Suprapubic skin (tissue), 4 donors: ENCODE measurements at places on chromosomes 4 and X. TPM values are rescaled to one million over a fixed set of nuclear protein-coding genes. Genes with fewer than 3 reads are reported as not detected.

Gene C4orf36
- total RNA-seq = not detected

GRCh38 chr4:55078987-55079386, 46.4 kb downstream of the KDR start:
- DNase-seq = no peak

GRCh38 chrX:11103006-11103405, 8.1 kb upstream of the HCCS start:
- no peak for DNase-seq

DNA sequence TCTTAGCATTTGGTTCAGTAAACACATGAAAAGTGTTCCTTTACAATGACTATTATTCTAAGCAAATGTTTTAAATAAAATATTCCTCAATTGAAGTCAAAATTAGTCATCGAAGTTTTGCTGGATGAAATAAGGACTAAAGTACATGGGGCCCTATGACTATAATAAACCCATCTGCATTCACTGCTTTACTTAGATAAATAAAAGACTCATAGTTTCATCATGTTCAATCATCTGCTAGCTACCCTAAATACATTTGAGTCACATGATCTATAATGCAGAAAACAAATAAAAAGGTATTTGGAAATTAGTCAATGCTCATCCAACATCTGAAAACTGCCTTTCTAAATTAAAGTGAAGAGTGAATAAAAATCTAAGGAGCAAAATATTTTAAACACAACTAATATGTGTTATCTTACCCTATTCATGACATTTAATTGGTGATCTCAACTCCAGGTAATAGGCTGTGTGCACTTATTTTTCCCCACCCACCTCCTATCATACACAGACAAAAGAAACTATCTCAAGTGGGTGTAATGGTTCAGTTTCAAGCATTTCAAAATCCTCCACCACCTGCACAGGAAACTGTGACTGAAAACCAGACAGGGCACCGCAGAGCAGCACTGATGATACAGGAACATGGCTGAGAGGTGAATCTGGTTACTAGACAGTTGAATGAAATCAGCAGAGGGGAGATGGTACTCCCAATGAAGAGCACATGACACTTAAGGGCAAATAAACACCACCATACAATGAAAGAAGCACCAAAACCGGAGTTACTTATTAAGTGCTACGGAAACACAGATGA, 78.6 kb downstream of the CAMK2D start:
- DNase-seq = no peak

Gene EOLA2
- total RNA-seq = 15.3 TPM

- DNase-seq = no peak
Measured at GRCh38 chr4:189202869-189203271, 737.8 kb upstream of the FRG1 start.

Gene CTAG1B
- total RNA-seq = not detected

Gene FGF5
- 0.52 TPM for total RNA-seq

DNA sequence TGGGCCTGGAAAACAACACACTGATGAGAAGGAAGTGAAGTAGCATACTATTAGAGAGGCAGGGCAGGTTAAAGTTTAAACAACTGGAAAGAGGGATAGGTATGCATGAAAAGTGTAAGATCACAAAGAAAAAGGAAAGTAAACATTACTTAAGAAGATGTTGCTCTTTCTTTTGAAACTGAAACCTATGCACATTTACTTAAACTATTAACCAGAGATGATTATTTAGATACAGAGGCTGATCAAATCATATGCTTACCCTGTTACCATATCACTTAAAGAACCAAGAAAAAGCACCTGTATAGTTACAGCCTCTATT, 37.8 kb downstream of the NAP1L5 start:
- no peak for DNase-seq

DNA sequence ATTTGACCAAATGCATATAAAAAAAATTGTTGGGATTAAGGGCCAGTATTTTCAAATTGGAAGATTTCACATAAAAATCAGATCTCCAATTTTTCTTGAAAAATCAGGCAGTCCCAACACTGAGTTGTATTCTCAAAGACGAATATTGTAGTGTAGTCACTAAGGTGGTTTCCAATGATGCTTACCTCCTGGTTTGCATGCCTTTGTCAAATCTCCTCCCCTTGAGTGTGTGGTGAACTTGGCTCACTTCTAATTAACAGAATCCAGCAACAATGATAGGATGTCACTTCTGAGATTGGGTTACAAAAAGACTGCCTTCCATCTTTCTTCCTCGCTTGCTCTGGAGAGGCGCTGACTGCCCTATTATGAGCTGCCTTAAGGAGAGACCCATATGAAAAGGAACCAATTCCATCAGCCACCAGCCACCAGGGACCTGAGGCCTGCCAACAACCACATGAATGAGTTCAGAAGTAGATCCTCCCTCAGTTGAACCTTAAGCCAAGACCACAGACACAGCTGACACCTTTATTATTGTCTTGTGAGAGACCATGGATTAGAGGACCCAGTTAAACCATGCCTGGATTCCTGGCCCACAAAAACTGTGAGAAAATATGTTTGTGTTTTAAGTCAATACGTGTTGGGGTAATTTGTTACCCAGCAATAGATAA, 31.2 kb upstream of the TSPAN5 start:
- DNase-seq = no peak

Gene UGT2B11
- not detected for total RNA-seq

DNA sequence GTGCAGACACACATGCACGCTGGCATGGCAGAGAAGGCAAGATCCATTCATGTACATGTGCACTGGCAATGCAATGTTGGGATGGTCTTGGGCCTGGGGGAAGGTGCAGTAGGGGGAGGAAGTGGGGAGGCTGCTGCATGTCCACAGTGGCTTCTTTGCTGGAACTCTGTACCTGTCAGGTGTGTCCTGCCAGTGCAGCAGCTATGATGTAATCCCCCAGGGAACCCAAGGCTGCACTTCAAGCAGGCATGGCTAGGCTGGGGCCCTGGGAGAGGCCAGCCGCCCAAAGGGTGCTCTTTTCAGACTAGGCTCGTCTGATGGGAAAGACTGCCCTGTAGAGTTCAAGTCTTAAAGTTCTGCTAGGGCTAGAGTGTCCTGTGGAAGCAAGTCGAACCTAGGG, 1304.0 kb downstream of the FAM133A start:
- DNase-seq = no peak

- no peak for DNase-seq
Measured at GRCh38 chr4:39950861-39951481, 26.7 kb downstream of the PDS5A start.

- no peak for DNase-seq
Measured at GRCh38 chr4:6753891-6754290, 28.6 kb upstream of the KIAA0232 start.

Gene ADH1A
- not detected for total RNA-seq

GRCh38 chr4:13597141-13597540, 30.4 kb downstream of the BOD1L1 start:
- DNase-seq = no peak

- no peak for DNase-seq
Measured at GRCh38 chr4:48960988-48961635, 25.0 kb upstream of the CWH43 start.

DNA sequence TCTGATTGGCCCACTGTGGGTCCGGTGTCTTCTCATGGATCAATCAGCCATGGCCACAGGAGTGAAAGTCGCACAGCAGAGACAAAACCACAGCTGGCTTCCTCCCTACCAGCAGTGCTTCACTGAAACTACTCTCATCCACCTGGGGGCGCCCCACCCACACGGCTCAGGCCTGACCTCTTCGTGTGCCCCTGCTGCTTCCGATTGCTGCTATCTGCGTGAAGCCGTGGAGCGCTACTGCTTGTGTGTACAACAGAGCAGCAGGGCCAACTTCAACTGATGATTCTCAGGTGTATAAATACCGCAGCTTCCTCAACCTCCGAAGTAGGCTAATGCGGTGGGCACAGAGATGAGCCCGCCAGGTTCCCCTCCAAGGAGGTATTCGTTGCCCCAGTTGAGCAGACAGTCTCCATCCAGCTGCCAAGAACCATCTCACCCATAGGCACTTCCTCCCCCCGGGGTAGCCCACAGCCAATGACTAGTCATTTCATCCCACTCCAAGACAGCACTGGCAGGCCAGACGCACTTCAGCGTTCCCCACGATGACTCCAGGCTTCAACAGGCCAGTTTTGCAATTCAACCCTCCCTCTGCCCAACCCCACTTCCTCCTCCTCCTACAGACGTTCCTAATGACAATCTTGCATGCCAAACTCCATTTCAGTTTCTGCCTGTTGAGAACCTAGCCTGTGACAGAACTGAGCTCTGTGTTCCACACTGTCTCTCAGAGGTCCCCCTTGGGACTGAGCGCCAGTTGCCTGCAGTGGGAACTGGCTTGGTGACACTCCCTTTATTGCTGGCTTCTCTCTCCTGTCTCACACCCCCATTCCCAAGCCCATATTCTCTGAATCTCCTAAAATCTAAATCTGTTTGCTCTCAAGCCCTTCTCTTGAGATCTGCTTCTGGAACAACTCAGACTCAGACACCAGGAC, 41.3 kb upstream of the ATP6AP2 start:
- DNase-seq = peak; percentile 71

- no peak for DNase-seq
Measured at GRCh38 chr4:174358410-174358809, 74.7 kb downstream of the CEP44 start.

- no peak for DNase-seq
Measured at GRCh38 chr4:63080934-63081333, 1328.3 kb downstream of the TECRL start.

DNA sequence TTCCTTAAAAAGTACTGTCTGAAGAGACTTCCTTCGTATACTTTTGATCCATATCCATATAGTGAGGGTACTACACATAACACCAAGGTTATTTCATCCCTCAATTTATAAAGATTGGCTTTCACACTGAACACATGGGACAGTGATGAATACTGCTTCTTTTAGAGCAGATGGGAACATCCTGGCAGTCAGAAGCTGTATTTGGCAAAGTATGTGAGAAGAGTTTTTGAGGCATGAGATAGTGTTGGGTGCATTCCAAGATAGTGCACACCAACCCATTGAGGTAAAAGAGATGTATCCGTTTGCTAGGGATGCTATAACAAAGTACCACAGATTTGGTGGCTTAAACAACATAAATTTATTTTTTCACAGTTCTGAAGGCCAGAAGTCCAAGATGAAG, 141.1 kb downstream of the MOSPD2 start:
- DNase-seq = no peak

DNA sequence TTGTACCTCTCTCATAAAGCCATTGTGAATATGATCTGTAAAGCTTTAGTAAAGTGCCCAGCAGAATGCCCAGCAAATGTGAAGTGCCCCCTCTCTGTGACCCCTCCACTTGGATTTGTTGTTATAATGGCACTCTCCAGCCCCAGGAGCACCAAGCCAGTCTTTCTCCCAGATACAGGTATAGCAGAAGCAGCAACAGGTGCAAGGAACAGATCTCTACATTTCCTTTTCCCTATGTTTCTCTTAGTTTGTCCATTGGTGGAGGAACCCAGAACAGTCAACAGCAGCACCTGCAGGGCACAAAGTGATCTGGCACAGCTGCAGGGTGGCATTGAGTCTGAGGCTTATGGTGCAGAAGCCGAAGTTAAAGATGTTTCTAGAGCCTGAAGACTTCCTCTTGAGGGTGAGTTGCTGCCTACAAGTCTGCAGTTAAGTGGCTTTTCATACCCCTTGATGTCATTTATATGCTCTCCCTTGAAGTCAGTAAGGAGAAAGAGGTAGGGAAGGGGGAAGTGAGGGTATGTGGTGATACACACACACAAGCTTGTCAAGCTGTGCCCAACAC, 16.1 kb upstream of the CXCL3 start:
- DNase-seq = no peak

DNA sequence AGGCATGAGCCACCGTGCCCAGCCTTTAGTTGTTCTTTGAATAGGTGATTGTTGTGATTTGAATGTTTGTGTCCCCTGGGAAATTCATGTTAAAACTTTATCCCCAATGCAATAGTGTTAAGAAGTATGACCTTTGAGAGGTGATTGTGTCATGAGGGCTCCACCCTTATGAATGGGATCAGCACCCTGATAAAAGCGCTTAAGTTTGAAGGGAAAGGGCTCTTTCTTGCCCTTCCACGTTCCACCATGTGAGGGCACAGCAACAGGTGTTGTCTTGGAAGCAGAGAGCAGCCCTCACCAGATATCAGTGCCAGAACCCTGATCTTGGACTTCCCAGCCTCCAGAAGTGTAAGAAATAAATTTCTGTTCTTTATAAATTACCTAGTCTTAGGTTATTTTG, 33.7 kb upstream of the RP2 start:
- no peak for DNase-seq

- no peak for DNase-seq
Measured at GRCh38 chrX:71366674-71367256, 608 bp downstream of the TAF1 start.

Gene PLCXD1
- 22.4 TPM for total RNA-seq

DNA sequence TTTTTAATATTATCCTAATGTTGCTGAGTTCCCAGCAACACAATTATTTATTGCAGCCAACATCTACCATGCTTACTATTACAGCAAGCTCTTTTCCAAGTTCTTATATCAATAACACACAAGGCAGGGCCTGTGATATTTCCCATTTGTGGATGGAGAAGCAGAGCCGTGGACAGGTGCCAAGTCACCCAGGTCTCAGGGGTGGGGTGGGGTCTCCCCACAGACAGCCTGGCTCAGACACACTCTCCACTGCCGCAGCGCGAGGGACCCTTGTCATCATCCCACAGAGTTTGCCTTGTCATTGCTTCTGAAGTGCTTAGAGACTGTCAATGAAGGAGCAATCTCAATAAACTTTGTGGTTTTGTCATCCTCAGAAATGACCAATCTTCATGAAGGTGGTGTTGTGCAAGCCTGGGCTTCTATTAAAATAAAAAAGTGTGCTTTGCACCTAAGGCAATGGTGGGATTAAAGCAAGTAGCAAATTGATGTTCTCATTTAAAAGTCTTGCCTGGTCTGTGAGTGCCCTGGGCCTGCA, 76.1 kb downstream of the SORBS2 start:
- no peak for DNase-seq

Gene CXorf49B
- total RNA-seq = not detected

Gene FGG
- total RNA-seq = not detected

- DNase-seq = no peak
Measured at GRCh38 chr4:150896497-150896896, 118.6 kb downstream of the LRBA start.

Gene SOD3
- 20.3 TPM for total RNA-seq

DNA sequence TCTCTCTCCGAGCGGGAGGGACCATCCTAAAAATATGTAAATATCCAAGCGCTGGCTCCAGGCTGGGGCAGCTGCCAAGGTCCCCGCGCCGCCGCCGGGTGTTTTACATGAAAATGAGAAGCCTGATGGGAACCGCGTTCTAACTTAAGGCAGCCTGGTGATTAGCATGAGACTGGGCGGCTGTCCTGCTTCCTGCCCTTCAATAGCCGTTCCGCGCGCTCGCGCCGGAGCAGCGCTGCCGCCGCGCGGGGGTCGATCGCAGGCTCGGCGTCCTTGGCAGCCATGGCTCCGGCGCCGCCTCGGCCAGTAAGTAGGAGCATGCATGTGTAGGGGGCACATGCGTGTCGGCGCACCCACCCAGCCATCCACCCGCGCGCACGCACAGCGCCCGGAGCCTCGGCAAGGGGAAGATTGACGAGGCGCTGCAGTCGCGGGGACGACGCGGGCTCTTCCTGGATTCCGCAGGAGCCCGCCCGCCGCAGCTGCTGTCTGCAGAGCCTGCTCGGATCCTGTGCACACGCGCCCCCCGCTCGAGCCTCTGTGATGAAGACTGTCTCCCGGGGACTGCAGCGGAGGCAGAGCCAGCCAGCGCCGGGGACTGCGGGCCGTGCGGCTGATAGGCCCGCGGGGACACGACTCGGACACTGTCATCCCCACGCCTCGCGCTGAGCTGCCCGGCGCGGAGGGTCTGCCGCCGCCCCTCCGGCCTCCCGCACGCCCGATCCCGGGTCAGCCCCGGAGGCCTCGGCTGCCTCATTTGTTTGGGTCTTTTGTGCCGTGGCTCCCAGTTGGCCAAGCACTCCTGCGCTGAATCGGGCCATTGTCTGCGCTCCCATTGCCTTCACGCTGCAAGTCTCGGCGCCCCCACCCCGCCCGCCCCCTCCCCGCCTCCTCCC, 734 bp downstream of the STOX2 start:
- DNase-seq = no peak
